Stimulated activated CD4-positive, alpha-beta T cell treated with anti-CD3 and anti-CD28 coated beads, Interleukin-1b, Interleukin-23, amount 100 ng/mL, for 1 hour (primary cell): ENCODE measurements at places on chromosomes 1 and 21.

GRCh38 chr1:203127666-203128430 lies at the start of gene ADORA1:
Gene ADORA1 (plus strand): TSS chr1:203127726. CDS start chr1:203128842, 1,116 bp downstream.
- DNase-seq, result no peak

DNA sequence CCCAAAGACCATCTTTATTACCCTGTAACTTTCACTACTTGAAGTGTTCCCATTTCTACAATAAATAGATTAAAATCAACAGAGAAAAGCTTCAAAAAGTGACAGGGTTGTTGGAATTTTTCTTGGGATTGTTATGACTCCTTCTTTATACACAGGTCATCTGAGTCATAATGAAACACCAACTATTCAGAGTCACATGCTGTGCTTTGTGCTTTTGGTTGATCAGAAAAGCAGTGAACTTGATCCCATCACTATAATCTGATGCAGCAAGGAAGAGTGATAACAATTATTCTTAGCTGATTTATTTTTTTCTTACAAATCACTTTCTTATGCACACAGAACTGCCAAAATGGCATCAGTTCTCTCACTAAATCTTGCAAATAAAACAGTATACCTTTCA lies 422.9 kb downstream of the PTBP2 start:
- no peak for DNase-seq

- no peak for DNase-seq
Measured at GRCh38 chr1:163528710-163529348, 207.1 kb downstream of the NUF2 start.

DNA sequence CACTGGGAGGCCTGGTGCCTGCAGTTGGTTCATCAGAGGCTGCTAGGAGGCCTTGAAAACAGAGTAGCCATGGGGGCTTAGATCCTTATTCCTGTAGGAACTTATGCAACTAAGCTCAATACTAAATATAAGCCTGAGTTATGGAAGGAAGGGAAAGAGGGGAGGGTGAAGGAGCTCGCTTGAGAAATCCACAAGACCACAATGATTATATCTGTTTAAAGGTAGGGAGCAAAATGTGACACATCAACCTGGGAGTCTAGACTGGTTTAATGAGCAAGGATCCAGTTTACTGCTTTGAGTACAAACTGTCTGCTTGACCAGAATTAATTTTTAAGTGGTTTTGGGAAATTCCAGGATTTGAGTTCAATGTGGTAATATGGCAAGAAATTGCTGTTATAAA lies 20.4 kb upstream of the ANGPTL7 start:
- DNase-seq, result no peak

DNA sequence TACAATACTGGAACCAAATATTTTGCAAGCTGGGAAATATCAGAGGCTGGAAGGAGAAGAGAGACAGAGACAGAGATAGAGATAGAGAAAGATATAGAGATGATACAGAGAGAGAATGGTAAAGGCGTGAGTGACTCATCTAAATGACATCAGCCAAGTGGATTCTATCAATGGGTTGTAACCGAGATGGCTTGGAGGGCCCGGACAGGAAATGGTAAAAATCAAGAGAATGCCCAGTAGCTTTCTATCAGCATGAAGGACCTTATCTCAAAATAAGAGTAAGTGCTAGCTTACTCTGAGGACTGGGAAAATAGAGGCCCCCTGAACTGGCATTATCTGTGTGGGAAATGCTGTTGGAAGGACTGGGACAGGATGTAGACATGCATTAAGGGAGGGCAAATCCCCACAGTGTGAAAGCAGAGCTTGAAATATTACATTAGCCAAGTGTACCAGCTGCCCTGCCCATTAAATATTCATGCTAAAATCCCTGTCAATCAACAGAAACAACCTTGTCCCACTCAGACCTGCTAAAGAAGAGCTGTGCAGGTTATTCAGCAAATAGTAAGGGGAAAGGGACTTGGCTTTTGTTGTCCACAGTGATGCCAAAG lies 76.6 kb upstream of the ZNF644 start:
- no peak for DNase-seq

DNA sequence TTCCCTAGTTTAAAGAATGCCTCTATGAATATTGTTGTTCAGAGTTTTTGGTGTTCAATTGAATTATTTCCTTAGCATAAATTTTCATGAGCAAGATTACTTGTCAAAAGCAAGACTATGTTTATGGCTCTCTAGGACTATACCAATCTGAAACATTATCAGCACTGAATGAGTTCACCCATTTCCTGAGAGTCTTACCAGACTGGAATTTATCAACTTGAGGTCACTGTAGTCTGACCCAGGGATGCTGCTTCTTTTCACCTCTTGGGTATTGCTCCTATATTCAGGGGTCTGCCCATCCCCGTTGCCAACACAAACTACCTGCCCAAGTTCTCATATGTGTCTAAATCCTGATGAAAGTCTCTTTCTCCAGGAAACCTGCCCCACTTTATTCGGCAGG lies 42.6 kb downstream of the OPTC start:
- DNase-seq, result no peak

- no peak for DNase-seq
Measured at GRCh38 chr1:106868828-106869227, 187.6 kb upstream of the PRMT6 start.

DNA sequence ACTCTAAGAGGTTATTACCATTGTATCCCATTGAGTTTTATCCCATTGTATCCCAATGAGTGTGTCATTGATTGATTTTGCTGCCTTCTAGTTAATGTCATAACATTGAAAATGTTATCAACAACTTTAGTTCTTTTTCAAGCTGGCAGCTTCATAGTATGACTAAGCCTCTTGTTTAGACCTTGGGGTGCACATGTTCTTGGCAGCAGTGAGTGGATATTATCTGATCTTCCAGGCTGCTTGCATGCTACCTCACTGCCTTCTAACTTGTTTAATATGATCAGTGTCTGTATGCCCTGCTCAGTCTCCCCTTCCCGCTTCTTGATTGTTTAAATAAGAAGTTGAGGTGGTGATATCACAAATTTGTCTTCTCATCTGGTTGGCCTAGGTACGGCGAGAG lies 24.6 kb downstream of the NTPCR start:
- no peak for DNase-seq
